ENCODE measurements at places on chromosomes 5 and 9.

- no peak for DNase-seq
Measured at GRCh38 chr5:157603333-157604190, 28.0 kb upstream of the ADAM19 start.

DNA sequence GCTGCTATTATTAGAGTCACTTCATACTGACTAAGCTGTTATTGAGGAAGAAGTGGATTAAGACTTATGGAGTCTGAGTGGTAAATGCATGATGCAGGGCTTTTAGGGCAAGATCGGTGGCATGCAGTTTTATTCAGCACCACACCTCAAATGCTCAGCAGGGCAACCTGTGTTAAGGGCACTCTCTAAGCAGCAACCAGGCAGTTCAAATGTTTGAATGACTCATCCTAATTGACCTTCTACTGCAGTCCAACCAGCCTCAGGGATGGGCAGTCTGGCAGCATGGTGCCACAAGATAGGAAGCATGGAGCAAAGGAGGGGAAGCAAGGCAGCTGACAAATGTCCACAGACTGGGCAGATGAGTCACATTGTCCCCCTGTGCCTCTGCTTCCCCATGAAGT, 80.2 kb upstream of the MIER3 start:
- DNase-seq, result no peak

GRCh38 chr5:40291338-40291737, 388.4 kb upstream of the PTGER4 start:
- DNase-seq, result no peak

DNA sequence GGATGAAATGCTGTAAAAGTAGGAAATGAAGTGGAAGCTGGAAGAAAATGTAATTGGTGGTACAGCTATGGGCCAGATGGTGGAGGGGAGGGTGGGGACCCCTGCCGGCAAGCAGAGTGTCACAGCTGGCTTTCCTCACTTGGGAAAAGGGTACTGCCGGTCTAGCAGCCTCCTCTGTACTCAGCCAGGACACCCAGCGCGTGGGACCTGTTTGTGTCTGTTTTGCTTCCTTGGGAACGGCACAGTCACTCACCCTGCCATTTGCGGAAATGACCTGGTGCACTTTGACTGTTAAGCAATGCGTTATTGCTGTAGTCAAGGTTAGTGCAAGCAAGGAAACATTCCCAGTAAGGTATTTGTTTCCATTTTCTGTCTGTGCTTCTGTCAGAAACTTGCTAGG, 10.1 kb downstream of the TMEM252 start:
- no peak for DNase-seq

- no peak for DNase-seq
Measured at GRCh38 chr9:95073042-95073607, 244.4 kb downstream of the FANCC start.

DNA sequence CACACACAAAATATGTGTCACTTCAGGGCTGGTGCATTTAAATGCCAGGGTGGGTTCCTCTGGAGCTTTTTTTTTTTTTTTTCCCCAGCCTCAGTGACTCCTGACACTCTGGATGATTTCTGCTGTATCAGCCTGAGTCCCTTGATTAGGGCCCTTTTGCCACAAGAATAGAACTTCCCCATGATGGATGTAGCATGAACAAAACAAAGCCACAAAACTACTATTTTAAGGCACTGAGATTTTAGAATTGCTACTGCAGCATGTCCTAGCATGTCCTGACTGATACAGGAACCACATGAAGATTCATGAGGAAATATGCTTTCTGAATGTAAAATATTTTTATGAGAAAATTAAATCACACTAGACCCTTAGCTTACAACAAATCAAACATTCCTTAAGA, 13.9 kb upstream of the ADGRD2 start:
- DNase-seq, result no peak

GRCh38 chr5:139094154-139095131, 103.7 kb downstream of the SIL1 start:
- no peak for DNase-seq

DNA sequence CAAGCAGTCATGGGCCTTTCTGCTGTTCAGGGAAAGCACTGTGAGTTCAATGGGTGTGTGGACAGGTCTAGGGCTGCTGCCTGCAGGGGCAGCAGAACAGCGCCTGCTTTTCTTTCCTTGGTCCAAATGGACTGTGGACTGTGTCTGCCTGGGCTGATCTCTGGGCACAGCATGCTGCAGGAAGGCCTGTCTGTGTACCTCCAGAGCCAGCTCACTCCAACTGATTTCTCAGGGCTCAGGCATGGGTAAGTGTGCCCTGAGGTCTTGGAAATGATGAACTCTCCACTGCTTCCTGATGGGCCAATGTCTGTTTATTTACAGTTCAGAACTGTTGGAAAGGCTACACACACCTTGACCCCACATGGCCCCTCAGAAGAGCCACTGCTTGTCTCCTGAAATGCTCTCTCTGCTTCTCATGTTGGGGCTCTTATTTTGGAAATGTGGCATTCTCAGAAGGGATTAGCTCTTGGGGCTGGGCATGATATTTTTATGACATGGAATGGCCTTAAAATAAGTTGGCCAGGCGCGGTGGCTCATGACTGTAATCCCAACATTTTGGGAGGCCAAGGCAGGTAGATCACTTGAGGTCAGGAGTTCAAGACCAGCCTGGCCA, 27.0 kb downstream of the SLC22A4 start:
- DNase-seq, result no peak

- DNase-seq, result no peak
Measured at GRCh38 chr5:121108725-121109124, 644.6 kb downstream of the PRR16 start.

DNA sequence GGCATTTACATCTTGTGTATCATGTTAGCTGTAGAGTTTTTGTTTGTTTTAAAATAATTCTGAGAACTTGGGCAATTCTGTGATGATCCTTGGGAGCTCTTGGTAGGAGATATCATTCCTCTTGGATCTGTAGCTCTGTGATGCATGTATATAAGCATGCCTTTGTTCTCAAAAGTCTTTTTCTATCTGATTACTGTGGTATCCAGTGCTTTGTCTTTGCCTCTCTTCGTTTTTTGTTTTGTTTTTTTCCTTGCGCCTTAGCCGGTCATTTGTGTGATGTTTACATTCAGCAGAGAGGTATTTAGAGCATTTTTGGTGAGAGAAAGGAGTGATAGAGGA, 110.0 kb downstream of the PAM start:
- DNase-seq, result no peak

- DNase-seq, result no peak
Measured at GRCh38 chr9:95363051-95363841, 45.7 kb upstream of the FANCC start.

DNA sequence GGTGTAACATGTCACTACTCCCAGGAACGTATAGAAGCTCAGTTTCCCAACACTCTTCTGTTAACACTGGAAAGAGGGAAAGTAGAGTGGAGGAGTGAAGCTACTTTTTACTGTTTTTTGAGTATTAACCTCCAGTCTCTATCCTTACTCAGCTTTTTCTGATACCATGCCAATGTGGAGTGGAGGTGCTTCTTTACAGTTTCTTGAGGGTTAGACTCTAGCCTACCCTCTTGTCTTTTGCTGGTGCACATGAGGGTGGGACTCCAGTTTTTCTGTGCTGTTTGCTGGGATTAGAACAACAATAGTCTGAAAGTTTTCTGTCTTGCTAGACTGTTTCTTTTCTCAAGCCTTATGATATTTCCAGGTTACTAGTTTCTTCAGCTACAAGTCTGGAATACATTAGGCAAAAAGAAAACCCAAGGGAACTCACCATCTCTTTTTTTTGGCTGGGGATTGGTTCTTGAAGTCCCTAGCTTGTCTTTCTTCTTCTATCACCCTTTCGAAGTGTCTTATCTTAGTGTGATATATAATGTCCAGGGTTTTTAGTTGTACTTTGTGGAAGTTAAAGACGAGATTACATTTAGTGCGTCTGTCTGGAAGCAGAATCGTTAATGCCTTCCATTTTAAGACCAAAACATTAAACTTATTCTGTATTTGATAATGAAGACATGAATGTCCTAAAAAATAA, 35.9 kb downstream of the PRR16 start:
- no peak for DNase-seq

DNA sequence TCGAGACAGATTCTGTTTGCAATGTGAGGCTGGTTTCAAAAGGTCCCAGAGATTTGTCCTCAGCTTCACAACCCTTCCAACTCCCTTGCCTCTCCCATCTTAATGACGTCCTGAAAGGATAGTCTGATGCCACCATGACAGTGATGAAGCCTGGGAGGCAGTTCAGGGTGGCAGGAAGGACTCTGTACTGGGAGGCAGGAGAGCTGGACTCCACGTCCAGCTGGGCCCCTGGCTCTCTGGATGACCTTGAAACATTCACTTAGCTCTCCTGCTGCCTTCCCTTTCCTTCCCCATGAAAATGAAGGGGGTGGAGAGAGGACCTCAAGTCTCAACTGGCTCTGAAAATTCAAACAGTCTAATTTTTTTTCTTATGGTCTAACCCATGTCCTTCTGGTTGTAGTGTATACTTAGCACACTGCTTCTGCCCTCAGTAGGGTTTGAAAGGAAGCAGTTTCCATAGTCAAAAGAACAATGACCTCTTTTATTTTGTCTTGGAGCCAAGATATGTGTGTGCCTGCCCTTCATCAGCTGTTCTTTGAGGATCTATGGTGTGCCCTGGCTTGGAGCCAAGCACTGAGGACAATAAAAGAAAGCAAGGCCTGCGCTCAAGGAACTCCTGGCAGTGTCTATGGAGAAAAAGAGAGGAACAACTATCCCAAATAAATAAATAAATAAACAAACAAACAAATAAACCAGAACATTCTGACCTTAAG, 188.3 kb downstream of the GRIA1 start:
- DNase-seq, result no peak

- DNase-seq, result no peak
Measured at GRCh38 chr9:99419070-99419469, 197.0 kb downstream of the SEC61B start.

DNA sequence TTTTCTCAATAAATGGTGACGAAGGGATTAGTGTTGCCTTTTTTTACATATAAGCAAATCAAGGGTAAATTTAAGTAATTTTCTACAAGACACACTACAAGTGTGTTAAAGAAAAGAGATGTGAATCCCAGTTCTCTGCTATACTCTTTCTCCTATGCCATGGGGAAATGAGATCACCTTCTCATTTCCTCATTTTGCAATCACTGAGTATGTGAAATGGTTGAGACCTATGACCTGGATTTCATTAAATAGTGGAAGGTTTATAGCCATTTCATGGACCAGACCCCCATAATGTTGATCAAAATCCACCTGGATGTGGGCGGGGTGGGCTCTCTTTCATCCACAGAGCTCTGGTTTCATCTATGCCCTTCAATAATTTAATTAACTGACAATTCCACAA, 66.9 kb upstream of the SLIT3 start:
- DNase-seq, result no peak

- no peak for DNase-seq
Measured at GRCh38 chr5:165173651-165174050, 1668.2 kb downstream of the MAT2B start.

- DNase-seq, result no peak
Measured at GRCh38 chr5:41863871-41864486, 6.2 kb downstream of the OXCT1 start.

GRCh38 chr9:77712533-77713130, 64.5 kb upstream of the GNA14 start:
- DNase-seq, result no peak

GRCh38 chr5:149658299-149658698, 71.8 kb upstream of the PPARGC1B start:
- no peak for DNase-seq

DNA sequence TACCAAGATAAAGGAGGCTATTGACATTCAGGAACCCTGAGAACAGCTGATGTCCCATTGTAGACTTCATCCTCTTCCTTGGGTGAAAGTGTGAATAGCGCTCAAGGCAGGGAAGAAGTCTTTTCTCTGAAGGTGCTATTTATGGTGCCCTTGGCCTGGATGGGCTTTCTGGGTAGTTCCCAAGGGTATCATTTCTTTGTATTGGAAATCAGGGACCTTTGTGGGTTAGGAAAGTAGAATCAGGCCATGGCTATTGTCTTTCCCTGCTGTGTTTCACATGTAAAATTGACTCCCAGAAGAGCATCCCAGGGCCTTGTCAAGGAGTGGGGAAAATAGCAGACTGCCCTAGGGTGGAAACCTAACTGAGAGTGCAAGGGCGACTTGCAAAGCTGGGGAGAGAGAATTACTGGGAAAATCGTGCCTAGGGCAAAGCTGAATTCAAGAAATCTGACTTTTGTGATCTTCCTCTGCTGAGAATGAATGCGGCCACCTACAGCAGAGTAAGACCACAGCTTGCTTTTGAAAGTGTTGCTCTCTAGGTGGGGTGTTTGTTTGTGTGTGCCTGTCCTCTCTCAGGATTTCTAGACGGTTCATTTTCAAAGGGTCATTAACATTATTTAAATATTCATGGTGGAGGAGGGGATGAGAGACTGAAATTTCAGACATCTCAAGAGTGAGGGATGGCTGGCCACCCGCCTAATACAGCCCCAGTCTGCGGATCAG, 160.6 kb downstream of the C9orf152 start:
- DNase-seq, result no peak

DNA sequence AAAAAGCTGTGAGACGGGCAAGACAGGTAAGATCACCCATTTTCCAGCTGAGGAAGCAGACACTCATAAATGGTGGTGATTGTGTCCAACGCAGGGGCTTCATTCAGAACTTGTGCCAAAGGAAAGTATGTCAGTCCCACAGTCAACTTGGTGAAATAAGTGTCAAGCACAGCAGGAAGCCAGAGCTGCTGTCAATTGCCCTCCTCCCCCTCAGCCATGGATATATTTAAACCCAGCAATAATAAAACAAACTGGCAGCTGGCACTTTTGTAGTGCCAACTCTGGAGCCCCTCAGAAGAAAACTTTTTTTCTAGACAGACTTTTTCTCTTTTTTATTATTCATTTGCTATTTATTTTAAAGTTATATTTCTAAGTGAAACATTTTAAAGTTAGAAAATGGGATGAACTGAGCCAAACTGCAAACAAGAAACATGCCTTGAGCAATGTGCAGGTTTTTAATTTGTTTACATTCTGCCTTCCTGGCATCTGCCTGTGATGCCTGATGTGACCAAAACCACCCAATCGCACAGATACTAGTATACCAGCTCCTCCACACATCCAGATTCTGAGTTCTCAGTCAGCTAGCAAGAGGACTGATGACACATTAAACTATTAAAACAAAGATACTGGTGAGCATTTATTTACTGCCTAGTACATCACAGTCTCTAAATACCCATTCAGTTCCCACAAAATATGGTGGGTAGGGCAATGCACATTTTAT, 17.0 kb downstream of the DMAC1 start:
- peak; percentile 28 for DNase-seq

- DNase-seq, result no peak
Measured at GRCh38 chr9:134648701-134649530, 7.3 kb downstream of the COL5A1 start.

GRCh38 chr5:52854301-52854700, 66.6 kb downstream of the ITGA1 start:
- no peak for DNase-seq

- no peak for DNase-seq
Measured at GRCh38 chr5:95486191-95486590, 68.6 kb downstream of the SKIC3 start.

DNA sequence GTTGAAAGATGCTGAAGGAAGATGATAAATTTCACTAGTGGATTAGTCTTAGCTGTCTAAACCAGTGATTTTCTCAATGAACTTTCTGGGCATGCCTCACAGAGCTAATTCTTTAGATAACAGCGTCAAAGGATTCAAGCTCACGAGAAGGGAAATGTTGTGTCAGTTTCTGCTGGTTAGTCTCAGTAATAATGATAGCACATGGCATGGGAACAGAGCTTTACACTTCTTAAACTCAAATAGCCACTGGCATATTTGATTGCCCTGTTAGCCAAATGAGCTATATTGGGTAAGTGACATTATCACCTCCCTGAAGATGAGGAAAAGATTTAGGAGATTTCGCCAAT, 139.3 kb upstream of the NR3C1 start:
- no peak for DNase-seq

Measured in NCI-H2081 treated with DMSO at 0.1 percent for 48 hours (cell line).